CD14-positive monocyte (primary cell): ENCODE measurements at places on chromosomes 4 and X.
A peak's percentile ranks its signal among the peaks of the same experiment; 100 is the strongest.

DNA sequence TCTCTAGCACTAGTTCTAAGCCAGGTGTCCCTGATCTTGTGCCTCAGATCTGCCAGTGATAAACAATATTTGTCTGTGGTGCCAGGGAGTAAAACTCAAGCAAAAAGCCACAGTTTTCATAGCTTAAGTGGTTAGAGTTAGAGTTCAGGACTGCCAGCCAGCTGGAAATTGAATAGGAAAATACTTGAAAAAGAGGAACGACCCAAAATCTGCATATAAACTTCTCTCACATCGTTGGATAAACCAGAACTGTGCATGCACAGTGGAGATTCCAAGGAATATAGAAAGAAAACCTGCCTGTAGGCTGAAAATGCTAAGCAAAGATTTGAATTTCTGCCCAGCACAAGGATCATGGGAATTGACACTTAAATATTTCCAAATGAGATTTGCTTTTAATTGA is 35.0 kb upstream of the GNPDA2 start:
- no peak for DNase-seq

DNA sequence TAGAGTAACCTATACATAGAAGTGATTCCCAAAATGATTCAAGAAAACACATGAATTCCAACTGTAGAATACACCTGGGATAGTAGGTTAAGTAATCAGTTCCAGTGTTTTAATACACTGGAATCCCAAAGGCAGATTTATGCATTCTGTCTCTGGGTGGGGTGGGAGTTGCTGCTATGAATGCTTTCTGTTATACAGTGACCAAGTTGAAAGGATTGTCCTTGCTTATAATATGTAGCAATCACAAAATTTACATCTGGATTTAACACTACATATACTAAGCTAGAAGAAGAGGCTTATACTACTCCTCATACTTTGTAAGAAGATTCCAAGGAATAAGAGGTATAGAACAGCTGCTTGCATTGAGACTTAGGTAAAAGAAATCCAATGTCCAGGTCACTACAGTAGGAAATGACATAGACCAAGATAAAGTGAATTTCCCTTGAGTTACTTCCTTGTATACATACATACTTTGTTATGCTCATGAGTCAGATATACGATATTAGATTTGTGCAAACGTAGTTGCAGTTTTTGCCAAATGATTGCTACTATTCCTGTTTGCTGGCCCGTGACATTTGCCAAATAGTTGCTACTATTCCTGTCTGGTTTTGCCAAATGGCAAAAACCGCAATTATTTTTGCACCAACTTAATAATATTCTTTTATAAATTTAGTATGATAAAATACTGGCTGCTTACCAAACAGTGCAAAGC is 210.5 kb upstream of the DIAPH2 start:
- DNase-seq = no peak

DNA sequence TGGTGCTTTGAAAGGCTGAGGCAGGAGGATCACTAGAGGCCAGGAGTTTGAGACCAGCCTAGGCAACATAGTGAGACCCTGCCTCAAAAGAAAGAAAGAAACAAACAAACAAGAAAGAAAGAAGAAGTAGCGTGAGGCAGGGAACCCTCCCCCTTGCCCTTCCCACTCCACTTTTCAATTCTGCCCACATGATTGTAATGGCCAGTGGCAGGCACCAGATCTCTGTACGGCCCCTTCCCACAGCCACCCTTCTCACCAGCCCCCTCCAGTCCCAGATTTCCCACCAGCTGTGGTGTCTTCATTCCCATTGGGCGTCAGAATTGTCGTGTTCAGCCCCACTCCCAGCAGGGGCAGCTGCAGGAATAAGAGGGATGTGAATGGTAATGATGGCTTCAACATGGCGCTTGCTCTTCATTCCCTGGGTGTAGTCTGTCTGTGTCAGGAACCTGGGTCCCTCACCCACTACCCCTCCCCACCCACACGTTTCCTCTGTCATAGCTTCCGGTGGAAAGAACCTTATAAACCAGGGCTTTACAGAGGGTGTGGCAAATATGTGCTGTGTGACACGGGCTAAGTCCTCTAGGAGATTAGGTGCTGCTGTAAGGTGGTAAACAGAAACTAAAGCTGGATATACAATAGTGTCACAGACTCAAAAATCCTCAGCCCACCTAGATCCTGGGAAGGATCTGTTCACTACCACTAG is at the start of gene IL2RG:
TSS of gene IL2RG (minus strand) at position 437 of the 703 bp plus-strand sequence. CDS start at position 399, 38 bp downstream.
- DNase-seq = peak; percentile 90

- no peak for DNase-seq
These were observed 489.4 kb downstream of the TECRL start for GRCh38 chr4:63919636-63920365.

DNA sequence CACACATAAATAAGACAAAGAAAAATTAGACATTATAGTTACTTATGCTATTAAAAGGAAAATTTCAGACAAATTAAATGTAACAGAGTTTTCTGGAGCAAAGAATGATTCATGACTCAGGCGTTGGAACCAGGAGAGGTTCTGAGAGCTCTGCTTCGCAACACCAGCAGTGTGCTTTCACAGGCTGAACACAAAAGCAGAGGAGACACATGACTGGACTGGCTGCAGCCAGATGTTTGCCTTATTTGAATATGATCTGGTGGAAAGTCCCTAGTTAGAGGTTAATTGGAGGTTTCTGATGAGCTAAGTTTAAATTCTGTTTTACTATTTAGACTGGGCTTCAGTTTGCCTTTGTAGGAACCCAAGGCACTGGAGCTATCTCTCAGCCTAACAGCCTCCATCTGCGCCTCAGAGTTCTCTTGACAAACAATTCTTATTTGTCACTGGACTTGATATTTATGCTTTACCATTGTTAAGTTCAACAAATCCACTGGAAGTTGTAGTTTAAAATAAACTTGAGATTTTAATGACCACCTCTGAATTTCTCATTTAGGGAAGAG is 16.2 kb downstream of the BOD1L1 start:
- DNase-seq = no peak

DNA sequence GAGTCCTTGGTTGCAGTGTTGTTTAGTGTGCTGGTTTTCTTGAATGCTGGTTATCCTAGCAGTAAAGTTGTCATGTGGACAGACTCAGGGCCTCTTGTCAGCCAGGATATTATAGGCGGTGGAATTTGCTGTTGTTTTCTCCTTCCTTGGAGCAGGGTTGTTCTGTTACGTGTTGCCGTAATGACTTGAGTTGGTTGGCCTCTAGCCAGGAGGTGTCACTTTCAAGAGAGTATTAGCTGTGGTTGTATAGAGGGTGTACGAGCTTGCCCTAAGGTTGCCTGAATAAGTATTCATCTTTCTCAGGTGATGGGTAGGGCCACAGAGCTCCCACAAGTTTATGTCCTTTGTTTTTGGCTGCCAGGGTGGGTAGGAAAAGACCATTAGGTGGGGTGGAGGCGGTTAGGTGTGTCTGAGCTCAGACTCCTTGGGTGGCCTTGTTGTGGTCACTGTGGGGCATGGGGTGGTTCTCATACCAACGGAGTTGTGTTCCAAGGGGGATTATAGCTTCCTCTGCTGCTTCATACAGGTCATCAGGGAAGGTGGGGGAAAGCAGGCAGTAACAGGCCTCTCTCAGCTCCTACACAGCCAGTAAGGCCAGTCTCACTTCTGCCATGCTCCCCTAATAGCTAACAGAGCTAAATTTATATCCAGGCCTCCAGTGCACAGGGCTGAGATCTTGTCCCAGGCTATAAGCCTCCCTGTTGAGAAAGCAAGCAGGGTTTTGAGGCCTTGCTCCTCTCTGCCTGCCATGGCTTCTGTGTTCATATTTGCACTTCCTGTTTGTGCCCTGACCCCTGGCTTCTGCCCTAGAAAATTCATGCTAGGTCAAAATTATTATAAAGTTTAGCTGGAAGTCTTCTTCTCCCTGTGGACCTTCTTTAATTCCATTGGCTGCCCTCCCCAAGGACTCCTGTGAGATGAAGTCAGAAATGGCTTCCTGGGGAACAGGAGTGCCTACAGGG is 594.7 kb downstream of the RAPGEF2 start:
- no peak for DNase-seq

DNA sequence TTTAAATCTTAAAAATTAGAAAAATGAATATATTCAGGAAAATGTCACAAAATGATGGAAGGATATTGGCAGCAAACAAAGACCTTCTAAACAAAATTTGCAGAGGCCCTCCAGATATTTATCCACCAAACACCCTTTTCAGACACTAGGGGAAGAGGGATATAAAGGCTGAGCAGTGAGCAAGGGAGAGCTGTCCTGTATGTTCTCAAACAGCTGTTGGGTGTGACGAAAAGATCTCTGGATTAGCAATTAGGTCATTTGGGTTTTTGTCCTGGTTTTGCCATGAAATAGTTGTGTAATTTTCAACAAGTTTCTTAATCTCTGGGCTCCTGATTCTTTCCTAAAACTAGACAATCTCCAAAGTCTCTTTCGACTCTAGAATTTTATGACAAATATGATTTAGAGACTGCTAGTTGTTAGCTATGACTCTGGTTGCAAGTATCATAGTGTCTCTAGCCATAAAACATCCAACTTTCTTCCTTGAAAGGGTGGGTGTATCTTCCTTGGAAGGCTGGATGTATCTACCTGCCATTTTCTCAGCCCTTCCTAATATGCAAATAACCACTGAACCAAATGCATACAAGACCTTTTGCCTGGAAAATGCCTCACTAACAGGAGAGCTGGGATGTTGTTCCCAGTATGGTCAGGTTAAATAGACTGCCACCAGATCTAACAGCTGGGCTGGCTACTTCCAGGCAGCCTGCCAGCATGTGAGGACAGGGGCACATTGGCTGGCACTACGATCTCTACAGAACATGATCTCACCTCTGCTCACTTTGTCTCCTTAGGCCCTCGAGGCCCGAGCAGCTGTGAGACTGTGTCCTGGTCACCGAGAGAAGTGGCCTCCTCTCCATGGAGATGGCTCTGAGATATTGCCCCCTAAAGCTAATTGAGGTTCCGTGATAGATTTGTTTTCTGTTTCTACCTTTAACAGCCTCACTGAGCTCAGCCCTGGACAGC is 225.5 kb upstream of the JADE1 start:
- DNase-seq = no peak

DNA sequence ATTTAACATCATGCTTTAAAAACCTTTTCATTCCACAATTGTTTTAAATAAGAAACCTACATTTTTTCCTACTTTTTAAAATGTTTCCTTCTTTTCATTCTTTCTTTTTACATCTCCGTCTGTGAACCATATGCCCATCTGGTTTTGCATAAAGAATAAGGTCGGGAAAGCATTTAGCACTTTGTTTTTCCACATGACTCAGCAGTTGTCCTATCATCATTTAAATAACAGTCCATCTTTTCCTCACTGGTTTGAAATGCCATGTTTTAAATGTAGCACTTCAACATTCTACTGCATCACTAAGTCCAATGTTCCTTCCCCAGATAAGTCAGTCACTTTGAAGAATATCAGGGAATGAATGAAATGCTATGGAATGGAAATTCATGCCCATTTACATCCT is 128.4 kb downstream of the SH3RF1 start:
- no peak for DNase-seq

DNA sequence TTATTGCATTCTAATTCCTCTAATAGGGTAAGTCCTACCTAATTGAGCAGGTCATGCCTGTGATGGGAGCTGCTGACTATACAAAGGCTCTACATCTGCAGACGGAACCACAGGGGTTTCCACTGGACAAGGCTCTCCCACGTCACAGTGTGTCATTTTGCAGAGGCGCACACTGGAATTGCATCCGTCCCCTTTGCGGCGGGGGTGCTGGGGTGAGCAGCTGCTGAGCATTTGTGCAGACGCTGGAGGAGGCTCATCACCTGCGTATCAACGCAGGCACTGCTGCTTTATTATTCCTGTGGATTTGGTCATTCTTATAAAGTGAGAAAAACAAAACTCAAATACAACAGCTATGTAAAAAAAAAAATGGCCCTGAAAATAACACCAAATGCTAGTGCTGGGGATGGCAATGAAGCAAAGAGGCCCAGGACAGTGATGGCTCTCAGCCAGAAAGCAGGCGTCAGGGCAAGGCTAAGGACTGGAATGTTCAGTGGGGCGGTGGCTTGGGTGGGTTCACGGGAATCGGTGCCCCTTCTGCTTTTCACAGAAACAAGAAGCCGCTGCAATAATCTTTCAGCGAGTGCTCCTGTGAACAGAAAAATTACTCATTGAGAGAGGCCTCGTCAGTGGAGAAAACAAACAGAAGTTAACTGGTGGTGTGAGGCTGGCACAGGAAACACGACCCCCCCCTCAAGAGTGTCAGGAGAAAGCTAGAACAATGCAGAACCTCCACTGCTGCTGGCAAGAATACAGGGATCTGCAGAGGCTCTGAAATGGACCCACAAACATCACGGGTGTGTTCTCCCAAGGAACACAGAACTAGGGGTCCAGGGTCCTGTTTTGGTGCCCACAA is 67.8 kb downstream of the GATB start:
- DNase-seq = no peak

- DNase-seq = no peak
These were observed 108.6 kb downstream of the PALLD start for GRCh38 chr4:168605411-168605810.

DNA sequence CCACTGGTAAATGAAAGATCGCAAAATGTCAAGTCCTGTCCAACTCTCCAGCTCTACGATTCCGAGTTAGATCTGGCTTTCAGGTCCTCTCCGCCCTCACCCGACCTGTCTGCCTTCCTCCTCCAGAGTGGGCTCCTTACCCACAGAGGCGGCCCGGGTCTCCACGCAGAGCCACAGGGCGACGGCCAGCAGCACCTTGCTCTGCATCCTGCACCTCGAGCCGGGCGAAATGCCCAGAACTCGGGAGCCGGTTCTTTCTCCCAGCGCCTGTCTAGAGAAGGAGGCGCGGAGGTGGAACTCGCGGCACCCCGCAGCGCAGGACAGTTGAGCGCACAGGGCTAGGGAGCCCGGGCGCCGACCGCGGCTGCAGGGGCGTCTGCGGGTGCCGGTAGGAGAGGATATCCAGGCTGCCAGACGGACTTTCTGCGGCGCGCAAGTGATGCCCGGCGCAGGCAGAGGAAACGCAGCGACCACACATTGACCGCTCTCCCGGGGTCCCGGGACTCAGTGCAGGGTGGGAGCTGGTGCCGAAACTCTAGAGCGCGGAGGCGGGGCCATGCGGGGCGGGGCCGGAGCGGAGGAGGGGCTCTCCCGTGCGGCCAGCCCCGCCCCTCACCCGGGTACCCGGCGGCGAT is at the start of gene KDR:
TSS of gene KDR (minus strand) at position 509 of the 635 bp plus-strand sequence. CDS start at position 207, 302 bp downstream.
- DNase-seq = no peak

DNA sequence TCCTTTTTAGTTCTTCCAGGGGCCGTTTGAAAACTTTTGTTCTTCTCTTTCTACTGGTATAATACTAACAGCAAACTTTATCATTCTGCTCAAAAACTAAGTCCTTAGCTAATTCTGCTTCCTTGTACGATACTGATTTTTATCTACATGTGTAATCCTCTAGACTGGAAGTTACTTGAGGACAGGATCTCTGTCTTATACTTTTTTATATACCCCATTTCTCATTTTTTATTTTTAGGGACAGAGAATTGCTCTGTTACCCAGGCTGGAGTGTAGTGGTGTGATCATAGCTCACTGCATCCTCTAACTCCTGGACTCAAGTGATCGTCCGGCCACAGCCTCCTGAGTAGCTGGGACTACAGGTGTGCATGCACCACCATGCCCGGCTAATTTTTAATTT is 2.2 kb downstream of the COX7B start:
- DNase-seq = no peak

GRCh38 chr4:6148506-6149205 is 51.7 kb downstream of the JAKMIP1 start:
- no peak for DNase-seq
